Right forelimb (tissue), 1 donor: ENCODE measurements at places on chromosomes 16 and 17.

DNA sequence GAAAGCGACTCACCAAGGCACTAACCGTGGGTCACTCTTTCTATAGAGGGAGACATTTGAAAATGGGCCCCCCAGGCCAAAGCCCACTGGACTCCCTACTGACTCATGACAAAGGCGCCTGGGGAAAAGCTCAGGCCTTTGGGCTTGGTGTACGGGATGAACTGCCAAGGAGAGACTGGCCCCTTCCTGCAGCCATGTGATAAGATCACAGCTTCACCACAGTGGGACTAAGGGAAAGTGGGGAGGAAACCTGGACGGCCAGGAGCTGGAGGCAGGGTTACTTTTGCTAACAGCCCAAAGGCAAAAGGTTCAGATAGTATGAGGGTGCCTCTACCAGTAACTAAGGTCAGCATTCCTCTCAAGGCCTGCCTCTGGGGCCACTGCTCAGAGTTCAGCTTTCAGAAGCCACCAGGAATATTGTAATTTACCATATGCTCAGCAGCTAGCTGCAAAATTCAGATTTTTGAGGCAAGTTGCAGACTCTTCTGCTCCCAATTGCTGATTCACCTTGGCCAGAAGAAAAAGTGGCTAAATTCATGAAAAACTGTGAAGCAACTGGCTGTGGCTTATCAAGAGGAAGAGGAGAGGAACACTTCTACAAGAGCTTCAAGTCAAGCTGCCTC lies 37.1 kb upstream of the SLC25A19 start:
- no peak for DNase-seq

- DNase-seq = no peak
Observed at GRCh38 chr17:39568702-39569101, 39.0 kb downstream of the NEUROD2 start.

DNA sequence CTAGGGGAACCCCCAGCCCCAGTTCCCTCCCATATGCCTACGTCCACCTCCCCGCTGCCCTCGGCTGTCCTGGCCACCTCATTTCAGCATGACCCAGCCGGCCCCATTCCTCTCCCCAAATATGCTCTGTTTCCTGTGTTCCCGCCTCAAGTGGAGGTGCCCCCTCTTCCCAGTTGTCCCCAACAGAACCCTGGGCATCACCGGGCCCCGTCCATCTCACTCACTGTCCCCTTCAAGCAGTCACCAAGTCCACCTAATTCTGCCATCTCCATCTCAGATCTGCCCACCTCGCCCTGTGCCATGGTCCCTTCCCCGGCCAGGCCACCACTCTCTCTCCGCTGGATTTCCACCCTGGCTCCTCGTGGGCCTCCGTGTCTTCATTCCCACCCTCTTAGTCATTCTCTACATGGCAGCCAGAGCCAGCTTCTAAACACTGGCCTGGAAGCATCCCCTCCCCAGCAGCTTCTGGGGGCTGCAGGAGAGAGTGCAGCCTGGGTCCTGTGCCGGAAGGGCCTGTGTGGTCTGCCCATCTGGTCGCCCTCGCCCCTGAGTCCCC lies 12.8 kb downstream of the CDK3 start:
- no peak for DNase-seq

DNA sequence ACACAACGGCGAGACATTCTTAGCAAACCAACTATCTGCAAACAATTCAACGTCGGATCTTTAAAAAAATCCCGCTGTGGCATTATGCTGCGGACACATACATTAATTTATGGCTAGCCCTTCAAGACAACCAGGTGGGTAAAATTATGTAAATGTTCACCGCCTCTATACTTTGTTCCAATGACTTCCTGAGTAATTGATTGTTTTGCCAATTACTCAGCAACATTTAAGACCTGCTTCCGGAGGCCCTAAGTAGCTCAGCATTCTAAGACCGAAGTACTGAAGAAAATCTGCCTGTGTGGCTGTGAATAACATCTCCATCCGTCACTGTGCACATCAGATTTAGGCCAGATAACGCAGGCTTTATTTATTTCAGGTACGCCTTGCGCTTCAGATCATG lies 23.3 kb downstream of the QPRT start:
- no peak for DNase-seq

DNA sequence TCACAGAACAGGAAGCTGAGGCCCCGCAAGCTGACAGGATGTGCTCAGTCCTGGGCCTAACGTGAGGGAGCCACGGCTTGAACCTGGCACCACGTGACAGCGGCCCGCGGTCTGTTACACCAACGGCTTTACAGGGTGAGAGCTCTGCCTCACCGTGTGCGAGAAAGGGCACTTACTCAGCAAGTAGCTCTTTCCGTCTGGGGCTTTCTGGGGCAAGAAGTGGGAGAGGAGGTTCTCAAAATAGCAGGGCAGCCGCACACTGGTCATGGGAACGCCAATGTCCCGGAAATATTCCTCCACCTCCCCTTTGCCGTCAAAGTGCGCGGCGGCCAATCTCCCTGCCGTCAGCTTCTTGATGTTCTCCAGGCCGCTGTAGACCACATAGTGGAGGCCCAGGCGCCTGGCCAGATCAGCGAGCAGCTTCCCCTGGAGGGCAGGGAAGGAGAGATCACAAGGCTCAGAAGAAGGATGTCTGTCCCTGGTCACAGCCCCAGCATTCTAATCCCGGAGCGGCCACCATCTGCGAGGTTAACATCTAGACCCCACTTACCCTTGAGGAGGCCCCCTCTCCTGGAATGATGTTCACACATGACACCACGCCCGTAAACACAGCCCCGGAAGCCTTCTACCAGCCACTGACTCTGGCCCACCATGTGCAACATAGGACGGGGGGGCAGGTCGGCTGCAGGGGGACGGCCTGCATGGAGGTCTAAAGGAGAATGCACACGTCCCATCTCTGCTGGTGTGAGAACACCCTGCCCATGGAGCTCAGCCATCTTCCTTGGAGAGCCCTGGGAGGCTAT lies 8.2 kb downstream of the NMRAL1 start:
- DNase-seq = no peak

- DNase-seq = no peak
Observed at GRCh38 chr17:67834634-67835033, 9.3 kb downstream of the BPTF start.

- DNase-seq = no peak
Observed at GRCh38 chr17:79625706-79626105, 14.9 kb upstream of the RBFOX3 start.

DNA sequence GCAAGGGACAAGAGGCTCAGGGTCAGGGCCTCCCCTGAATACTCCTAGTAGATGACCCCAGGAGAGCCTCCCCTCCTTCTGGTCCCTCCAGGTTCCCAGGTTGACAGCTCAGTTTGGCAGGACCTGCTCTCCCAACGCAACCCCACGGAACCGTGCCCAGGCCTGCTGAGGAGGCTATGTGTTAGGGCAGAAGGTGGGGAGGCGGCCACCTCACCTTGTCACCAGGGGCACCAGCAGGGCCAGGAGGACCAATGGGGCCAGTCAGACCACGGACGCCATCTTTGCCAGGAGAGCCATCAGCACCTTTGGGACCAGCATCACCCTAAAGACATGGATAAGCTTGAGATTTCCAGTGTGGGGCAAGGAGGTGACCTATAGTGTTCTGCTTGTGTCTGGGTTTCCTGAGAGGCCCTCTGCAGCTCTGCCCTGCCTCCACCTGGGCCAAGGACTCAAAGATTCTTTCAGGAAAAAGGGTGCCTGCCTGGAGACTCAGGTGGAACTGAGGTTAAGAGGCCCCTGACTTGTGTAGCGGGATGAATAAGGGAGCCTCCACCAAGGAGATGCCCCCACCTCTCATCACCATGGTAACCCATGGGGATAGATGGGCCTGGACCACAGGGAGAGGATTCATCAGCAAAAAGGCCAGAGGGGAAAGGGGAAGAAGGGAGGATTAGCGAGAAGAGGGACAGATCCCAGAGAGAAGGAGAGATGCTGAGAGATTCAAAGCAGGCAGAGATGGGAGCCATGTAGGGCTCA lies 10.7 kb downstream of the COL1A1 start:
- peak; percentile 86 for DNase-seq

DNA sequence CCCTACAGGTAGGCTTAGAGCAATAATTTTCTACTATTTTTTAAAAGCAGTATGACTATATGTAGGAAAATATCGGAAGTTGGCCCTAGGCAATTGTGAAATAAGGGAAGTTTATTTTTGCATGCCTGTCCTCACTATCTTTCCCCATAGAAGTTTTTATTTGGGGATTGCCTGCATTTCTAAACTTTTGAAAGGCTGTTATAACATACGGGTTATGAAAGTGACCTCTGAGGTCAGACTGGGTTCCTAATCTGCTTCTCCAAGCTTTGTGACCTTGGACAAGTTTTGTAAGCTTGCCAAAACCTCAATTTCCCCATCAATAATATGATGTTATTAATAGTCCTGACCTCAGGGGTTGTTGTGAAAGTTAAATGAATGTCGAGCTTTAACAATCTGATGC lies 67.1 kb downstream of the ARHGAP44 start:
- DNase-seq = no peak

GRCh38 chr17:44922746-44923470 lies 7.6 kb upstream of the GFAP start:
- peak; percentile 38 for DNase-seq

DNA sequence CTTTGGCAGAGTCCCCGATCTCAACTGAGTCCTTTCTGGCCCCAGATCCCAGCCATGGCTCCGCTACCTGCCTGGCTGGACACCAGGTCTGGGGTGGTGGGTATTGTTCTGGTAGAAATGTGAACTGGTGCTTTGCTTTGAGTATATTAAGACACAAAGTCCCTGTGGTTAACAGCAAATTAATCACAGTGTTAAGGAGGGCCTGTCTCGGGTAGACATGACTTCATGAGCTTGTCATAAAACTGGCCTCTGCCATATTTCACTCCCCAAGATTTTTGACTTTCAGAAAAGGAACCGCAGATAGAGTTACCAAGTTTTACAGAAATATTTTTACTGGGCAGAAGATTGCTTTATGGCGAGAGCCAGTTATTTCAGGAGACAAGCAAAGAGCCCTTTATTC lies 19.5 kb downstream of the NKD1 start:
- no peak for DNase-seq

DNA sequence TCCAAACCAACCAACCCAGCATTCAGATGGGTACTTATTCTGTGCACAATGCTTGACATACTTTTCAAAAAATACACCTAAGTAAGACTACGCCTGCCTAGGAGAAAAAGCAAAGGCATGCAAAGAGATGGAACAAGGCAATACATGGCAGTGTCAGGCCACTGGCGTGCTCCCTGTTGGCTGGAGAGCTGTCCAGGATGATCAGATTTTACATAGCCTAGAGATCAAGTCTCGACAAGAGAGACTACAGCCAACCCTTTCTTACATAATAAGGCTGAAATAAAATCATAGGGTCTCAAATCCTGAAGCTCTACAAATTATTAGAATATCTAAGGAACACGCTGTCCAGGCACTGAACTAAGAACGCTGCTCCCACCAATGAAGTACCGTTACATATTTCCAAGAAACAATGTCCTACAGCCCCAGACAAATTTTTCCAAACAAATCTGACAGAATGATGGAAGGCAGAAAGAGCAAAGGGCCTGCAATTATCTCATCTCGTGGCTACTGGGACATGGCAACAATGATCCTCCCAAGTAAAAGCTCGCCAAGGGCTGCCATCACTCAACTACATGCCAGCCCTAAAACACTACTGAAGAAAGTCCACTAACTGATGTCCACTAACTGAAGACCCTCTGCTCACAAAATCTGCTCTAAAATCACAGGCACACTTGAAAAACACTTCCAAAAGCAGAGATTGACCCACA lies 5.1 kb downstream of the RPS15A start:
- DNase-seq = no peak

DNA sequence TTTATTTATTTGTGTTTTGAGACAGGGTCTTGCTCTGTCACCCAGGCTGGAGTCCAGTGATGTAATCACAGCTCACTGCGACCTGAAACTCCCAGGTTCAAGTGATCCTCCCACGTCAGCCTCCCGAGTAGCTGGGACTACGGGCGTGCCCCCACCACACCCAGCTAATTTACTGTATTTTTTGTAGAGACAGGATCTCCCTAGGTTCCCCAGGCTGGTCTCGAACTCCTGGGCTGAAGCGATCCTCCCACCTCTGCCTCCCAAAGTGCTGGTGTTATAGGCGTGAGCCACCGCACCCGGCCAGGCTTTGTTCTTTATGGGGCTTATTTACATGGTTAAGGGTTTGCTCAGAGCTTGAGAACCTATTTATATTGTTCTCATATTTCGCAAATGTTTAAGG lies 5.8 kb upstream of the MEIOB start:
- DNase-seq = no peak

- no peak for DNase-seq
Observed at GRCh38 chr17:69950701-69951418, 124.2 kb upstream of the KCNJ16 start.

- no peak for DNase-seq
Observed at GRCh38 chr16:22928882-22929435, 115.0 kb downstream of the HS3ST2 start.

DNA sequence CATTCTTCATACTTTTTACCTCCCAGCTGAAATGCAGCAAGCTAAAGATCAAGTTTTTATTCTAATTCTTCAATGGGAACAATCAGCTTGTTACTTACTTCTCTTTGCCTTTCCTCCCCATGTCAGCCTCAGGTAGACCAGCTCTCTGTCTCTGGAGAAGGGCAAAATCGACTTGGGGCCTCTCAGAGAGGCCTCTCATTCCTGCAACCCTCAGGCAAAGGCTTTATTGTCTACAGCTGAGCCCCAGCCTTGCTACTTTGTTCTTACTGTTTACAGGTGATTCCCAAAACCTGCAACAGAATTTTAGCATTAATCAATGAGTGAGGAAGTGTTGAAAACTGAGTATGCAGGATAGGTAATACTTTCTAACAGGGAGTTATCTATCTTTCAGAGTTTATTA lies 148.6 kb downstream of the KIF2B start:
- no peak for DNase-seq

GRCh38 chr16:86222547-86222946 lies 287.8 kb upstream of the FOXF1 start:
- DNase-seq = no peak

GRCh38 chr16:11673091-11674000 lies 5.1 kb downstream of the SNN start:
- no peak for DNase-seq

DNA sequence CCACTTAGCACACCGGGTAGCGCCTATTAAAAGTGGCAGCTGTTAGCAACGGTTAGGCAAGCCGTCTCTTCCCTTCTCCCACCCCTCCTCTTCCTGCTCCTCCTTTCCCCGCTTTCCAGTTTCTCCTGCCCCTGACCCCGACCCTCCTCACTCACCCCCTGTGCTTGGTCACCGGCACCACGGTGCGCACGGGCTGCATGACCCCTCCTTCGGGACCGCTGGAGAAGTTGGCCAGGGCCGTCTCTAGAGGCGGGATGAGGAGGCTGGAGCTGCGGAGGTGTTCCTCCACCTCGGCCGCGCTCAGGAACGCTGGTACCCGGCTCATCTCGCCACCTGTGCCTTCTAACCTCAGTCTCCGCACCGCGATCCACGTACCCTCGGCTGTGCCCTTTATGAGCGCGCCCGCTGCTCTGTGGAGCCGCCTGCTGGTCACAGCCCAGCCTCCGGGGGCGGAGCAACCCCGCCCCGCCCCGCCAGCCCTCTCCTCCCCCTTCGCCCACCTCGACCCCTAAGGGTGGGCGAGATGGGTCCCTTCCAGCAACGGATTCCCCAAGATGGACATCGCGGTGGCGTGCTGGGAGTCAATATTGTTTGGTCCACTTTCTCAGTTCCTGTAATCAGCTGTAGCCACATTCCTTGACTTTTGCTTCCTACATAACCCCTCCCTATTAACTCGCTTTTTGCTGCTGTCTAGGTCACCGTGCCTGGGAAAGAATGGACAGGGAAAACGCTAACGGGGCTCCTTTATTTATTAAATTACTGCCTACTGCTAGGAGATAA lies at the start of gene CRYM:
Gene CRYM (minus strand): TSS at position 364 of the 780 bp plus-strand sequence. CDS start 39 bp downstream, at position 325.
- peak; percentile 66 for DNase-seq

- DNase-seq = no peak
Observed at GRCh38 chr16:30797670-30798309, 10.8 kb upstream of the ZNF629 start.

- DNase-seq = no peak
Observed at GRCh38 chr17:74857191-74857590, 2.5 kb downstream of the GRIN2C start.
